Fibroblast of skin of abdomen (primary cell): ENCODE measurements at places on chromosomes 7 and 10.

DNA sequence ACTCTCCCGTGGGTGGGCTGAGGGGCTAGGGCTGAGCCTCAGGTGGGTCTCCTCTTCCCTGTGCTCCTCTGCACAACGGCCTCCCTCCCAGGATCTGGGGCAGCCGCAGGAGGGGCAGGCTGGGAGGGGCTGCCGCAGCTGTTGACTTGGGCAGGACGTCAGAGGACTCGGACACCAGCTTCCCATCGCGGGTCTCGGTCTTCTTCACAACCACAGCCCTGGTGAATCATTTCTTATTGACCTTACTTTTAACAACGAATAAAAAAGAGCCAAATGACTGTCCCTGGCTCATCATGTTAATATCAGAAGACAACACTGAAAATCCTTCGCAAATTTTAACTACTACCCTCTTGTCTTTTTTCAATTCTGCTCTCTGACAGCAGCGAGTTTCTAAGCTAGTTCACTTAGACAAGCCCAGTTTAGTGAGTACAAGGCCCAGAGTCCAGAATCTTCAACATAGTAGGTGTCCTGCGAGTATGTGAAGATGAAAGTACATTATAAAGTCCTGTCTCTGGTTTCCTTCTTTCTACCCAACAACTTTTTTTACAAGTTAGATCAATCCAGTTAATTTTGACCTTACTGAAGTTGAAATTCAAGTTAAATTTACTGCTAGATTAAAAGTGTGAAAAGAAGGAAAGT lies 32.4 kb downstream of the CTNNA3 start:
- no peak for DNase-seq

GRCh38 chr10:67780759-67781538 lies 57.0 kb downstream of the DNAJC12 start:
- no peak for DNase-seq

DNA sequence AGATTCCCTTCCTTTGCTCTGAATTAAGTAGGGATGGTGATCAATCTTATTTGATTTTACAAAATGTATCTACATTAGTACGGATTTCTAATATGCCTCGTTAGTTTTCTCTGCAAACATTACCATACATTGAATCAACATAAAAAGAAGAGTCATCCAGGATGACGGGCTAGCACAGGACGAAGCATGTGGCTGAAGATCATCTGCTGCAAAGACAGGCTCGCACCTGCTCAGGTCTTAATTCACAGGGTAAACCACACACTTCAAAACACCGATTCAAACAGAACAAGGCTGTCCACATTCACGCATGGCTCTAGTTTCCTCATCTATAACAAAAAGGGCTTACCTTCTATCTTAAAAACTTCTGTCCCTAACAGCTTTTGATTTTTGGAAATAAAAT lies 323.0 kb downstream of the PARD3 start:
- DNase-seq, result no peak

DNA sequence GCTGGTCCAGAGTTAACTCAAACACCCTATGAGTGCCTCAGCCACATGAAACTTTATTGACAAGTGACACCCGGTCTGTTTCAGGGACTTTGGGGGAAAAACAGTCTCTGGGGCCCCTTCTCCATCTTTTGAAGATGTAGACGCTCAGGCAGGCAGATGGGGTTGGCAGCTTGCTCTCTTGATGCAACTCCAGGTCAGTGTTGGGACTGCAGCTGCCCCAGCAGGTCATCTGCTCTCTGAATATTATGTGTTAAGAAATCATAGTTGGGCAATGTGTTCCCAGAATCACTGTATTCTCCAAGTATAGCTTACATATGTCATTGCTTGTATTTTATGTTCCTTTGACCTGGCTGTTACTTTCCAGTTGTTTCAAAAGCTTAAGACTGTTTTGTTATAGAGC lies 544.9 kb upstream of the MGMT start:
- DNase-seq, result no peak

- peak; percentile 70 for DNase-seq
Measured at GRCh38 chr7:41107938-41108448, 594.9 kb downstream of the INHBA start.

GRCh38 chr7:130903358-130903974 lies 169.5 kb upstream of the KLF14 start:
- DNase-seq, result peak; percentile 84

DNA sequence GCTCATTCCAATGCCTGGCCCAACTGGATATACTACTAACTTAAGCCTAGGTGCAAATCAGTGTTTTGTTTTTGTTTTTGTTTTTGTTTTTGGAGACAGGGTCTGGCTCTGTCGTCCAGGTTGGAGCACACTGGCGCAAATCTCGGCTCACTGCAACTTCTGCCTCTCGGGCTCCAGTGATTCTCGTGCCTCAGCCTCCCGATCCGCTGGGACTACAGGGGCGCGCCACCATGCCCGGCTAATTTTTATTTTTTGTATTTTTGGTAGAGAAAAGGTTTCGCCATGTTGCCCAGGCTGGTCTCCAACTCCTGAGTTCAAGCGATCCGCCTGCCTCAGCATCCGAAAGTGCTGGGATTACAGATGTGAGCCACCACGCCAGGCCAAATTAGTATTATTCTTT lies 1.6 kb downstream of the PPP3CB start:
- DNase-seq, result no peak

- DNase-seq, result peak; percentile 44
Measured at GRCh38 chr10:77605466-77605865, 32.1 kb downstream of the KCNMA1 start.

DNA sequence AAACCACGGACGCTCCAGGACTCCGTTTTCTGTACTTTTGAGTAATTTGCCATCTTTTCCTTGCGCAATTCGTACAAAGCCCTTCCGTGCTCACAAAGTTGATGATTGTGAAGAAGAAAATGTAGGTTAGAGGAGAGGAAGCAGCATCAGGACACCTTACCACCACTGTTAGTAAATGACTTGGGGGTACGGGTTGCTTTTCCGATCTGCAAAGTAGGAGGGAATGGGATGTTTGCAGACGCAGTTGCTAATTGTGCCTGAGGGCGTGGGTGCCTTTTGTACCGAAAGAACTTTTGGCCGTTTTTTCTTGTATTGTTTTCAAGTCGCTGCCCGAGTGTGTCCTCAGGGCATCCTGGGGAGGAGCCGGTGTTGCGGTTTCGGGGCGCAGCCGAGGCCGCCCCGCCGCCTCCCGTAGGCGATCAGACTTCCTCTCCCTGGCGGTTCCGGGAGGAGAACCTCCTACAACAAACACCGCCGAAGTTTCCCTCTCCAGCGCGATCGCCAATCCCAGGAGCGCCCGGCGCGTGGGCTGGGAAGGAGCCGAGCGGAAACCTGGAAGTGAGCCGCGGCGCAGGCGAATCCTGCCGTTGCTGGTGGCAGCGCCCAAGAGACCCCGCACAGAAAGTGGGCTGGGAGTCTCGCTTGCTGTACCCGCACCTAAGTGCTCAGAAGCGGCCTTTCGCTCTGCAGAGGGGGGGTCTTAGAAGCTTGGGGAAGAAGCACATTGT lies 1.0 kb downstream of the PRR15 start:
- peak; percentile 34 for DNase-seq

DNA sequence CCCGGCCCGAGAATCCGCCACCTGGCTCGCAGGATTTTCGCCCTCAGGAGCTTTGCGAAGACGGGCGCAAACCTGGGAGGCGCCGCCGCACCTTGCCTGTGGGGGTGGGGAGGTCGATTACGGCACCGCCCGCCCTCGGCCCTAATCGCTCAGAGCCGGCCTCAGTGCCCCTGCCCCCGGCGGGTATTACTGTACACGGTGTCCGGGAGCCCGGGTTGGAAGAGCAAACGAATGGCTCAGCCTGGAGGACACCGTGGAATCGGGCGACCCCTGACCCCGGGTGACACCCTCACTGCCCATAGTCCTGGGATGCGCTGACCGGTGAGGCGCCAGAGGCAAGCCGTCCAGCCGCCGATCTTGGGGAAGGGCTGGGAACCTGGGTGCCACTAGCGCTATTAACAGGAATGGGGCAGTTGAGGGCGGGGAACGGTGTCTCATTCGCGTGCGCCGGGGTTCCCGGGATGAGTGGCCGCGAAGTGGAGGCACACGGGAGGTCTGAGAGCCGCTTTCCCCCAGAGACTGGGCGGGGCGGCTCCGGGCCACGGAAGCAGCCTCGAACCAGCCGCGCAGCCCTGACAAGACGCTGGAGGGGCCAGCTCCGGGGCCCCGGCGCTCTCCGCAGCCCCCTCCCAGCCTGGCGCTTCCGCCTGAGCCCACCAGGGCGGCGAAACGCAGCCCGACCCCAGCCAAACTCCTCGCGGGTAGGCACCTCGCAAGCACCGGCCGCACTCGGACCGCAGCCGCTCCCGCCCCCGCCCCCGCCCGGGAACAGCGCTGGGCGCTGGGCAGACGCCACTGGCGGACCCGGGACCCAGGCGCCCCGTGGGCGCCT lies 167.5 kb downstream of the NRF1 start:
- DNase-seq, result no peak

DNA sequence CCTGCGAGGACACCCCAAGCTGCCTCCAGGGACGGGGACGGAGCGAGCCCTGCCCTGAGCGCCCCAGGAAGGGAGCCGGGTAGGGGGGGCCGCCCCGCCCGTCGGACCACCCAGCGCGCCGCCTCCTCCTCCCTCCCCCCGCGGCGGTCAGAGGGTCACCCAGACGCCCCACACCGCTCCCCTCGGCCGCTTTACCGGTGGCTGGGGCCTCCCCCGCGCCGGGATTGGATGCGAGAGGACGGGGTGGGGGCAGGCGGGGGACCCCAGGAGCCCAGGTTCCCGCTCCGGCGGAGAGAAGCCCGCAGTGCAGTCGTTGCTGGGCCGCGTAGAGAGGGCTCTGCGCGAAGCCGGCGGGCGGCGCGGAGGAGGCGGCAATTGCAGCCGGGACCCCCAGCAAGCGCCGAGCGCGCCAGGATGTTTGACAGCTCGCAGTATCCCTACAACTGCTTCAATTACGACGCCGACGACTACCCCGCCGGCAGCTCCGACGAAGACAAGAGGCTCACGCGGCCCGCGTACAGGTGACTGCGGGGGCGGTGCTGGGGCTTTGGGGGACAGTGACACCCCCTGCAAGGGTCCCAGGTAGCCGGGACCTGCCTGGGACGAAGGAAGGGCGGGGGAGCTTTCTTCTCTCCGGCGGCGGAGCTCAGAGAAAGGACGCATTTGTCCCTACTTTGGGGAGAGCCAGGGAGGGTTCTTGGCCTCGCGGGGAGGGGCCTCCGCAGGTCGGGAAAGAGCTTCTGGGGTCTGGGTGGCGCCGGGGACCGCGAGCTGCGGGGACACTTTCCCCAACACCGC lies at the start of gene FOXL3:
Gene FOXL3, plus strand, starts transcription at position 415 of the 798 bp plus-strand sequence. Its CDS starts 0 bp downstream, at position 415.
- no peak for DNase-seq

DNA sequence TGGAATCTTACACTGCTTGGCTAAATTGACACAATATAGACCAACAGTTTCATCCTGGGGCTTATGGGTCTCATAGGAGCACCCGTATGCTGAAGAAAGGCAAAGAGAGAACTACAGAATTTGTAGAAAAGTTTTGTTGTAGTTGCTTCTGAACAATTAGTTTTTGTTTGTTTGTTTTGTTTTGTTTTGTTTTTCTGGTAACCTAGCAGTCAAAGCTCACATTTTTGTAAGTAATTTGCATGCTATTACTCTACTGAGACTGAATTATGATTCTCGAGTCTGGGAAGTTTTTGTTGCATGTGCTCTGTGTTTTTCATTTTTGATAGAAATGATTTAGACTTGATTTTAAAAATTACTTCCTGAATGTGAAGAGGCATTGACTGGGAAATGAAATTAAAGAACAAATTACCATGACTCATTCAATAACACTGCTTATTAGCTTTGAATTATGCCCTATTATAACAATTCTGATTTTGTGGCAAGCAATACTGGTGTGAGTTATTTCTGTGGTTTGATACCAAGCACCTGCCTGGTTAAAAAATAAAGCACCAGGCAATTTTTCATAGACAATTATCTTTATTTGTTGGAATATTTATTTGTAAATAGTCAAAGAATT lies 438 bp downstream of the LSMEM1 start:
- no peak for DNase-seq

- DNase-seq, result peak; percentile 64
Measured at GRCh38 chr10:121900443-121901174, 27.2 kb downstream of the ATE1 start.

DNA sequence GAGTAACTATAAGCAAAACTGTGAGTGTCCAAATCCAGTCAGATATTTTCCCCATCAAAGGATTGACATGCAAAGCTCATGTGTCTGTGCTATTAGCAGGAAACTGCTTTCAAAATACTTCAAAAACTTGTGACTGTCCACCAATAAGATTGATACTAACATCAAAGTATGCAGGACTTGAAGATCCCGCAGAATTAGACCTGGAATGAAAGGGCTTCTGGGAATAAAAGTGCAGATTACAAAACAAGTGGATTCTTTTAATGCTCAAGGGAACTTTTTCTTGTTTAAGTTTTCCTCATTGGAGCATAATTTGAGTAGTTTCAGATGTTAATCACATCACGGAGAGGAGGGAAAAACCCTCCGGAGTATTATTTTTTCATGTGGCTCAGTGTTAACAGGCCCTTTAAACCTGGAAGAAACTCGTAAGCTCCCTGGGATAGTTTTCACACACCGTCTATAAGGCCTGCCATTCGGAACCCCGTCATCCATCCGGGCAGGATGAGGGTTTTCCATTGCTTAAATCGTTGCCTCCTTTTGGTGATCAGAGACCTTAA lies 33.9 kb upstream of the MKX start:
- DNase-seq, result peak; percentile 52
